ENCODE measurements at places on chromosomes 1 and 21. TPM values are rescaled to one million over a fixed set of nuclear protein-coding genes. Genes with fewer than 3 reads are reported as not detected.

CNTN2 gene
- not detected for total RNA-seq

TTC22 gene
- not detected for total RNA-seq

ZSWIM5 gene
- 0.30 TPM for total RNA-seq

CD48 gene
- total RNA-seq: not detected

OLFML3 gene
- 1.3 TPM for total RNA-seq

NR1I3 gene
- total RNA-seq: not detected

CENPL gene
- total RNA-seq: 19.5 TPM

VAMP4 gene
- total RNA-seq: 6.8 TPM

FAM163A gene
- total RNA-seq: under 0.01 TPM

RHCE gene
- total RNA-seq: not detected

SHISAL2A gene
- not detected for total RNA-seq

TMPRSS2 gene
- not detected for total RNA-seq

RGS13 gene
- not detected for total RNA-seq

PCBP3 gene
- not detected for total RNA-seq

LRRIQ3 gene
- 0.32 TPM for total RNA-seq

IQCC gene
- 1.3 TPM for total RNA-seq

VHLL gene
- not detected for total RNA-seq

CPT2 gene
- total RNA-seq: 10.9 TPM

CCNL2 gene
- 111 TPM for total RNA-seq

GJA9 gene
- not detected for total RNA-seq

HSD3B2 gene
- not detected for total RNA-seq

PM20D1 gene
- not detected for total RNA-seq

CRB1 gene
- not detected for total RNA-seq

ADAM30 gene
- not detected for total RNA-seq
